Activated naive CD4-positive, alpha-beta T cell (primary cell): ENCODE measurements at places on chromosomes 13 and 19.
A peak's percentile ranks its signal among the peaks of the same experiment; 100 is the strongest.

DNA sequence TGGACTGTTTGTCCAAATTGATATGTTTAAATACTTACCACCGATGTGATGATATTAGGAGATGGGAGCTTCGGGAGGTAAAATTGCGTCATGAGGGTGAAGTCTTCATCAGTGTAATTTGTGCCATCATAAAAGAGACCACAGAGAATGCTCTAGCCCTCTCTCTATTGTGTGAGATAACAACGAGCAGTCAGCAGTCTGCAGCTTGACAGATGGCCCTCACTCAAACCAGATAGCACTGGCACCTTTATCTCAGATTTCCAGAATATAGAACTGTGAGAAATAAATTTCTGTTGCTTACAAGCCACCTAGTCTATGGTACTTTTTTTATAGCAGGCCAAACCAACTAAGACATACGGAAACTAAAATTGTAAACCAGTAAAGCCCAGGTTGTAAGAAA lies 1718.9 kb upstream of the MIR17HG start:
- DNase-seq = no peak

DNA sequence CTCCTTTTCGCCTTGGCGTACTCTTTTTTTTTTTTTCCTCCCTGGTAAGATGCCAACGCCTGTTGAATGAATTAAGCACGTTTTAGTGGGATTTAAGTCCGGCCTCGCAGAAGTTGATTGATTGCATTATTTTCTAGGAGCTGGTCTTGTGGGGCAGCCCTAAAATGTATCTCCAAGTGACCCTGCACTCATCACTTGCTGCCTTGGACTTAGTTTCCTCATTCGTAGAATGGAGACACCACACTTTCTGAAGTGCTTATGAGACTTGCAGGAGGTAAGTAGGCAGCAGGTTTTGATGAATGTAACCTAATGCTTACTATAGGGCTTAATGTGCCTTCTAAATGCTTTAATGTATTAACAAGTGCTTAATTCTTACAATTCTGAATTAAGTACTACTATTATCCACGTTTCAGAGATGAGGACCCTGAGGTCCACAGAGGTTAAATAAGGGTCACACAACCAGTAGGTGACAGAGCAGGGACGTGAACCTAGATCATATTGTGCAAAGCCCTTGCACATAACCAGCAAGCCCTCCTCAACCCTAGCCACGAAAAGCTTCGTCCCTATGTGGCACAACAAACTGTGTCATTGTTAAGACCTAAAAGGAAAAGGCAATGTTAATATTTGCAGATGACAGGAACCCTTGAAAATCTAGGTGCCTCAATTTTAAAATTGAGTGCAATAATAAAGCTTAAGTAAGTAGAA lies 514 bp upstream of the ARGLU1 start:
- no peak for DNase-seq

- DNase-seq = peak; percentile 5
Measured at GRCh38 chr19:53772943-53773342, 51.2 kb downstream of the NLRP12 start.

DNA sequence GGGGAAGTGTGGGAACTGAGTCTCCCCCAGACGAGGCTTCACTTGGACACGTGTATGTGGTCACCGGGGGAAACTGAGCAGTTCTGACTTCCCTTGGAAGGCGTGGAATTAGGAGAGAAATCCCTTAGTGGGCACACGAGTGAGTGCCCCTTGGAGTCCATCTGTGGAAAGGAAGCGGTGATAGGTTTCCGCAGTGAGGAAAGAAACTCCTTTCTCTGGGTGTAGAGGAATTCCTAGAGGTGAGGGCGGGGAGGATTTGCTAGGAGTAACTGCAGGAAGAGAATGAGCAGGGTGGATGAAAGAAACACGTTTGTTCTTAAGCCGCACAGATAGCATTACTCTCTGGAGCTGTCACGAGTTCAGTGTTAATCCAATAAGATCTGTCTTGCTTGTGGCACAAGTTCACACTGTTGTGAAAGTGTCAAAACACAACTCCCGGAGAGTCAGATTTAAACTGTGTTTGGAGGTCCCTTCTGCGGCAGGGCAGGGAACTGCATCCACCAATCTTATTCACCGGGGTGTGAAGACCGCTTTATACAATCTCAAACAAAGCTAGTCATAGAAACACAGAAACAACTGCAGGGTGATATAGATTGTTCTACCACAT lies 1.2 kb downstream of the KL start:
- no peak for DNase-seq

DNA sequence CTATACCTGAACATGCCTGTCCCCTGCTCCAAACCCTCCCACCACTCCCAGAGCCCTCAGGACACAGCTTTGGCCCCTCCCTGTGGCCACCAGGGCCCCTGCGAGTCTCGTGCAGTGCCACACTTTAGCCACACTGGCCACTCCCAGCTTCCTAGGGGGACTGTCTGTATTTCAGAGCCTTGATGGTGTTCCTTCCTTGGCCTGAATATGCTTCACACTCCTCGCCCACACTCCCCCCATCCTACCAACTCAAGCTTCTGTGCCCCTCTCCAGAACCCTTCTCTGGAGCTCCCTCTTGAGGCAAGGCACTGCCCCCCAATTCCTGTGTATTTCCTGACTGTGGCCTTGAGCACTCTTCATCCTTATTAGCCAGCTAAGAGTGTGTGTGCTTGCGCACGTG lies 80.2 kb downstream of the DPF1 start:
- DNase-seq = no peak

GRCh38 chr19:38849860-38850435 lies at the start of gene HNRNPL:
HNRNPL (minus strand) TSS chr19:38849986; CDS start chr19:38849966, 20 bp downstream.
- DNase-seq = peak; percentile 99

DNA sequence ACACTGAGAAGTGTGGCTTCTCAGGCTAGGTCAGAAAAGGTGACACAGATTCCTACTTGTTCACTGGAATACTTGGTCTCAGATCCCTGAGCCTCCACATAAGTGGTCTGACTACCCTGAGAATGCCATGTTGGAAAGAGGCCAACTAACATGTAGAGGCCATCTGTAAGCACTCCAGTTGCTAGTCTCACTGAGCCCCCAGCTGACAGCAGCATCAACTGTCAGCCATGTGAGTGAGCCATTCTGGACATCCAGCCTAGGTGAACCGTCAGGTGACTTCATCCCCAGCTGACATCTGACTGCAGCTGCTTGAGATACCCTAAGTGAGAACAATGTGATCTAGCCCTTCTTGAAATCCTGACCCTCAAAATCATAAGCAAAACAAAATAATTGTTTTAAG lies 18.1 kb upstream of the ARL11 start:
- no peak for DNase-seq

- DNase-seq = no peak
Measured at GRCh38 chr13:45063261-45063860, 56.9 kb upstream of the GTF2F2 start.

- no peak for DNase-seq
Measured at GRCh38 chr19:7699417-7700401, 2.2 kb downstream of the FCER2 start.

- DNase-seq = no peak
Measured at GRCh38 chr13:42328672-42329071, 56.7 kb downstream of the AKAP11 start.

DNA sequence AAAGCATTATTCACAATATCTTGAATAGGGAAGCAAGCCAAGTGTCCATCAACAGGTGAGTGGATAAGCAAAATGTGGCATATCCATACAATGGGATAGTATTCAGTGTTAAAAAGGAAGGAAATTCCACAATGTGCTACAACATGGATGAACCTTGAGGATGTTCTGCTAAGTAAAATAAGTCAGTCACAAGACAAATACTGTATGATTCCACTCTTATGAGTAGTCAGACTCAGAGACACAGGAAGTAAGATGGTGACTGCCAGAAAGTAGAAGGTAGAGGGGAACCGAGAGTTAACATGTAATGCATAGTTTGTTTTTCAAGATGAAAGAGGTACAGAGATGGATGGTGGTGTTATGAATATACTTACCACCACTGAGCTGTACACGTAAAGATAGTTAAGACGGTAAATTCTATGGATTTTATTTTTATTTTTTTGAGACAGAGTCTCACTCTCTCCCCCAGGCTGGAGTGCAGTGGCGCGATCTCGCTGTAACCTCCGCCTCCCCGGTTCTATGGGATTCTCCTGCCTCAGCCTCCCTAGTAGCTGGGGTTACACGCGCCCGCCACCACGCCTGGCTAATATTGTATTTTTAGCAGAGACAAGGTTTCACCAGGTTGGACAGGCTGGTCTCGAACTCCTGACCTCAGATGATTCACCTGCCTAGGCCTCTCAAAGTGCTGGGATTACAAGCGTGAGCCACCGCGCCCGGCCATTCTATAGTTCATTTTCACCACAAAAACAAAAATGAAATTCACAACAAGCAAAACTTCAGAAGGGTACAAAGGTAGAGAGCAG lies 1.0 kb upstream of the CHAMP1 start:
- DNase-seq = no peak

DNA sequence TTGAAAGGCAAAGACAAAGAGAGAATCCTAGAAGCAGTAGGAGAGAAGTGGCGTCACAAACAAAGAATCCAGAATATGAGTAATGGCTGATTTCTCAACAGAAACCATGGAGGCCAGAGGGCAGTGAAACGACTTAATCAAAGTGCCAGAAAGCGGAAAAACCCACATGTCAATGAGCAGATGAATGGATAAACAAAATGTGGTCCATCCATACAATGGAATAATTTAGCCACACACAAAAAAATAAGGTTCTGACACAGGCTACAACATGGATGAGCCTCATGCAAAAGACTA lies 52.2 kb upstream of the RANBP3 start:
- DNase-seq = no peak

- DNase-seq = no peak
Measured at GRCh38 chr13:106424805-106425204, 110.7 kb downstream of the EFNB2 start.

DNA sequence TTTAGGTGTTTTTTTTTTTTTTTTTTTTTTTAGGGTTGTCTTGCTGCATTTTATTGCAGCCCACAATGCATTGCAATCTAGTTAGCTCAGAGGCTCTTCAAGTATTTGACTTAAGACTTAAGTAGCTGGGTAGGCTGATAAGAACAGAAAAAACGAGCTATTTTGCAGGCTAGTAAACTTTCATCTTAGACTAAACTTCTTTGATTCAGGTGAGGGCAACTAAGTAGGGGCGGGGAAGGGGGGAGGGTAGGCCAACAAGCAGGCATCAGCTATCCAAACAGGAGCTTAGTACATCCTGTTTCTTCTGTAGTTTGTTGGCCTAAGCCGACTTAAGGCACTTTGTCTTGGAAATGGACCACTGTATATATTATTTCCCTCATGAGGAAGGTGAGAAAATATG lies 4.9 kb upstream of the TDRD3 start:
- no peak for DNase-seq

DNA sequence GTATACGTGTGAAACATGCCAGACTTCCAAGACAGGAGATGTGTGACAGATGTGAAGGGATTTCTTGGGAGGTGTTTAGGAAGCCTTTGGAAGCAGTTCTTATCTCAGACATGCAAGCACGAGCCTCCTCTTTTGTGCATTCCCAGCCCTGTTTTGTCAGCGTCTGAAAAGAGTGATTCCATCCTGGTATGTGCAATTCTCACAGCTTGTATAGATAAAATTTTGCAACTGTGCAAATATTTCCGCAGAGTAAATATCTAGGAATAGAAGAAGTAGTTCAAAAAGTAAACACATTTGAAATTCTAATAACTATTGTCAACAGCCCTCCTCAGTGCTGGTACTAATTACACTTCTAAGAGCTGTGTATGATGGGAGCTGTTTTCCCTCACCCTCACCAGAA lies 72.3 kb upstream of the C1QTNF9B start:
- no peak for DNase-seq

DNA sequence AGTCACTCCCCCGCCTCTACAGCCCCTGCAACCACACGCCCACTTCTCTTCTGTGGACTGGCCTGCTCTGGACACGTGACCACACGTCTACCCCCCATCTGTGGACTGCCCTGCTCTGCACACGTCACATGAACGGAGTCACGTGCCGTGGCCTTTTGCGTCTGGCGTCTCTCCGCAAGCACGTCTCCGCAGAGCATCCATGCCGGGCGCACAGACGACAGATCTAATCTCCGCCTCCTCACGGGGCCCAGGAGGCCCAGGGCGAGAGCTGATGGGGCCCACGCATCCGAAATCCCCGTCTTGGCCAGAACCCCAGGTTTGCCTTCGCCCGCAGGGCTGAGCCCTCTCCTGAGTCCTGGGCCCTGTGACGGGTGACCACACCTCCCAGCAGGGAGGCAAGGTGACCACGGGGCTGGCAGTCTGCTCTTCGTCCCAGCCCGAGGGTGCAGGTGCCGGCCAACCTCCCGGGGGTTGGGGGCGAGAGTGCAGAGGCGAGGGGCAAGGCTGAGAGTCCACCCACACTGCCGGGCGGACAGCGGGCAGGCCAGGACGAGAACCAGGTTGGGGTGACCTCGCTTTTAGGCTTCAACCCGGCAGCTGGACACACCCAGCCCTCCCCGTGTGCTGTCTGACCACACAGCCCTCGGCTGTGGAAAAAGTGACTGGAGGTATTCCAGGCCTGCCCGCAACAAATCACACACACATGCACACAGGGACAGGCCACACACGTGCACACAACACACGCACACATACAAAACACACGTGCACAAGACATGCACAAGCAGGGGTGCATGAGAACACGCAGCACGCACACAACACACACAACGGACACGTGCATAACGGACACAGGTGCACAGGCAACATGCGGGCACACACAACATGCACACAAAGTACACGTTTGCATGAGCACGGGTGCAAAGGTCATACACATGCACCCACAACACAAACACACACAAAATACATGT lies 3.9 kb downstream of the SBNO2 start:
- DNase-seq = no peak

- DNase-seq = no peak
Measured at GRCh38 chr13:107242138-107242537, 674.2 kb upstream of the ARGLU1 start.

GRCh38 chr13:59979589-59979988 lies 184.1 kb downstream of the DIAPH3 start:
- no peak for DNase-seq

DNA sequence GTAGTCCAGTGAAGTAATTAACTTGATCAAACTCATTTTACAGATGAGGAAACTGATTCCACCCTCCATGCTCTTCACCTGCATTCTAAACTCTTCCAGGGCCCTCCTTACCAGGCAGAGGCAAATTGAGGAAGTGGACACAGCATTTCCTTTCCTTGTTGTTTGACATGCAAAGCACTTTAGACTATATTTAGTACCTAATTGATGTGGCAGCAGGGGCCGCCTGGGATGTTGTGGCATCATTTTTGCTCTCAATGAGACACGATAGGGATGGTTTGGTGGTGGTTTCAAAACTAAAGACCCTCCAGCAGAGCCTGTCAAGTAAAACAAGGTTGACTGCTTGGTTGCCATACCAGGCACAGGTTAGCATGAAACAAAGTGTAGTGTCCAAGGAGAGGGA lies 7.9 kb downstream of the SIPA1L3 start:
- no peak for DNase-seq

DNA sequence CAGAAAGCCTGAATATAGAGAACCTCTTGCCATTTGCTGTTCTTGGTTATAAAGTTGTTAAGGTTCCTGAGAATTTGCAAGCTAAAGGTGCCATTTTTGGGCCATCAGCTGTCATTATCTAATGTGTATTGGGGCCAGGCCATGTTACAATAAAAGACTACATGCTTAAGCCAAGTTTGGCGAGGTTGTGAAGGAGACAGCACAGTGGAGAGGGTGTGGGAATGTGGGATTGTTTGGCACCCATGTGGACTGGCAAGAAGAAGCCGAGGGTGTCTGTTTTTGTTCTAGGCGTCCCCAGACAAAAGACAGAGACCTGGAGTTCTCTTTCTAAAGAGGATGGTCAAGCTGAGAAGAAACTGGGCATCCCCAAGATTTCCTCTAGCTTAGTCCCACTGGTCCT lies 64.7 kb downstream of the ZNF44 start:
- no peak for DNase-seq

- no peak for DNase-seq
Measured at GRCh38 chr19:3593156-3593555, 7.9 kb downstream of the GIPC3 start.

- DNase-seq = no peak
Measured at GRCh38 chr19:4538601-4538954, 1.3 kb downstream of the LRG1 start.
